Stimulated activated CD4-positive, alpha-beta T cell treated with anti-CD3 and anti-CD28 coated beads, Interleukin-1b, Interleukin-23, amount 100 ng/mL, for 1 hour (primary cell): ENCODE measurements at places on chromosomes 6 and 20.

- DNase-seq, result no peak
Measured at GRCh38 chr6:25202504-25202903, 76.7 kb upstream of the CARMIL1 start.

DNA sequence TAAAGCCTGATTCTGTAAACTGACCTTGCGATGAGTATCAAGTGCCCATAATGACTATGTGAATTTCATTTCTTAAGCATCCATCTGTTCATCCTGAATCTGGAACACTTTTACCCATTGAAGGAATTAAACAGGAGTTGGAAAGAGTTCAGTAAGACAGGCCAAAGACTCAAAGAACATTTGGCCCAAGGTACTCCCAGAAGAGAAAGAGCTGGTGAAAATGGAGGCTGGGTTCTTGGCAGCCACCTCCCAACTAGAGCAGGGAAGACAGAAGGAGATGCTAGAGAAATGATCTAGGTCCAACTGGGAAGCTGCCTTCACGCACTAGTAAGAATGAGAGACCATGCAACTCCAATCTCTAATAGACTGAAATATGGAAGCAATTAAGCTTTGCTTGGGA lies 290.8 kb upstream of the RNF24 start:
- DNase-seq, result no peak

- no peak for DNase-seq
Measured at GRCh38 chr6:107056796-107057195, 28.8 kb downstream of the MTRES1 start.

- no peak for DNase-seq
Measured at GRCh38 chr6:45808917-45809316, 206.7 kb downstream of the CLIC5 start.

DNA sequence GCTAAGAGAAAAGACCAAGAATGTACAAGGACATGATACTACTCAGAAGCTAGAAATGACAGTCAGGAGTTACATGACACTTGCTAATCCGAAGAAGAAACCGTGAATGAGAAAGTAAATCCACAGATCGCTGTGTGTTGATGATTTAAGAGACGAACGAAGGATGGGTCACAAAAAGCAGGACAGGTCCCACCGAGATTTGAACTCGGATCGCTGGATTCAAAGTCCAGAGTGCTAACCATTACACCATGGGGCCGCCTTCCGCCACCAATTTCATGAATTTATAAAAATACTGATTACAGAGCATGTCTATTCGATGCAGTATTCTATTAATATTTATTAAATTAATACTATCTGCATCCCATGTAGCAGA lies 54.0 kb upstream of the BTN3A2 start:
- no peak for DNase-seq

GRCh38 chr6:72657407-72658197 lies 35.7 kb downstream of the KCNQ5 start:
- DNase-seq, result no peak

DNA sequence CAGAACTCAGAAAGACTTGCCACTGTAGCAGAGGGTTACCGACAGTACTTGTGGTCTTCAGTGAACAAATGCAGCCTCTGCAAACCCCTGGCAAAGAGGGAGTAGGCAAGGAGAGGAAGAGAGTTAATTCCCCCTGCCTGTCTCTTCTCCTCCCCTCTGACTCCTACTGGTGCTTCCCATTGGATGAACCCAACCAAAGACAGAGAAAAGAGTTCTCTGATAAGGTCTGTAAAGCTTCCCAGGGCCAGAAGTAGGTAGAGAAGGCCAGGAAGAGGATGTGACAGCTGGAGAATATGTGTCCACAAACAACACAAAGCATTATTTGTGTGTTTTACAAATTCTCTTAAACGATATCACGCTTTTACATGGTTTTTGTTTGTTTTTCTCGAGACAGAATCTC lies 72.8 kb upstream of the SHLD1 start:
- no peak for DNase-seq

DNA sequence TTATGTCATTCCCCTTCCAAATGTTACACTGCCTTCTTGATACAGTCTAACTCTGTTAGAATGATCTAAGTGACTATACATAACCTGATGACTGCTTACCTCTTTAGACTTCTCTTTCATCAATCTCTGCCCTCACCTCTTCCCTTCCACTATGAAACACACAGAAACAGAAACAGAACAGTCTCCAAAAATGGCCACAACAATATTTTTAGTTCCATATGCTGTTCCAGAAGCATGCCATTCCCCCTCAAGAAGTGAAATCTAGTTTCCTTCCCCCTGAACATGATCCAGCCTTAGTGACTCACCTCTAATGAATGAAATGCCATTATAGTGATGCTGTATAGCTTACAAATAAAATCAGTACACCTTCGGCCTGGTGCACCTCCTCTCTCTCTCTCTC lies 229.3 kb upstream of the TENT5A start:
- no peak for DNase-seq

GRCh38 chr6:25863360-25863759 lies 10.7 kb downstream of the SLC17A3 start:
- DNase-seq, result no peak

- no peak for DNase-seq
Measured at GRCh38 chr6:35041086-35041861, 99.9 kb downstream of the TCP11 start.

DNA sequence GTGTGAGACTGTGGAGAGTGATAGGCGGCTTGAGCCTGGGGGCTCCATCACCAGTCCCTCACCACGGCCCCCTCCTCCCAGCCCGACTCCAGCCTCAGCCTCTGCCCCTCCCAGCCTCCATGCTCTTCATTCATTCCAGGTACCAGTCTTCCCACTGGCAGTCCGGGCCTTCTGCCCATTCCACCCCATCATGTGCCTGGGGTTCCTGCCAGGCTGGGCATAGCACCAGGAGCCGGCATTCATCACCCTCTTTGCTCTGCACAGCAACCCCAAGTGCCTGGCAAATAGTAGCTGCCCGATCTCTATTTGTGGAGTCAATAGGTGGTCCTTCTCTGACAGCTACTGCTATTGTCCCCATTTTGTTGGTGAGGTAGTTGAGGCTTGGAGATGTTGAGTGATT lies 39.6 kb upstream of the GTSF1L start:
- DNase-seq, result no peak

DNA sequence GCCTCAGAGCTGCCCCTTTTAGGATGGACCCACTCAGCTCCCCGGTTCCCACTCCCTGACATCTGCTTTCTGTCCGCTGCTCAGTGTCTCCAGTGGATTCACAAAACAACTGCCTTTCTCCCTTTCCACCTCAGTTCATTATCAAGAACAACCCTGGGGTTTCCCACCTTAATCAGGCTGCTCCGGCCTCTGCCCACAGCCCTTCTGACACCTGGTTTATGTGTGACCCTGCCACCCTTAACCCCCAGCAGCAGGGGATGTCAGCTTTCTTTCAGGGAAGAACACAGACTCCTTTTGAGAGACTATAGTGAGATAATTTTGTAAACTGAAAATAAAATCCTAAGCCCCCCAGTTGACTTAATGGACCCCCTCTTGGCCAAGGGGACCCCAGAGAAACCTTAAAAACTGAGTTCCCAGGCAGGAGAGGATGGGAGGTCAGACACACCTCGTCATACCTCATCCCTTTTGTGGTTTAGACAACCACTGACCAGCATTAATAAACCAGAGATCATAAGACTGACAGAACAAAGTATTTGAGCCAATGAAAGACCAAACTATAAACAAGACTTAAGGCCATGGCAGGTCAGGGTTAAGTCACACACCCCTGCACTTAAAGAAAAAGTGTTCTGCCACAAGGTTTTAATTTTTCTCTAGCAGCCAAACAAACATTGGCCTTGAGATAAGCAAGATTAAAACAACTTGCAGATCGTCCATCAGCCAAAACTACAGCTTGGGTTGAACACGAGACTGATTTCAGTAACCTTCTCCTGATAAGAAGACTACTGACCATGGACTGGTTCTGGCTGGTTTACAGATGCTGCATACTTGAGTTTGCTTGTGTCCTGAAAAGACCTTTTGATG lies 42.4 kb upstream of the DDR1 start:
- DNase-seq, result no peak

DNA sequence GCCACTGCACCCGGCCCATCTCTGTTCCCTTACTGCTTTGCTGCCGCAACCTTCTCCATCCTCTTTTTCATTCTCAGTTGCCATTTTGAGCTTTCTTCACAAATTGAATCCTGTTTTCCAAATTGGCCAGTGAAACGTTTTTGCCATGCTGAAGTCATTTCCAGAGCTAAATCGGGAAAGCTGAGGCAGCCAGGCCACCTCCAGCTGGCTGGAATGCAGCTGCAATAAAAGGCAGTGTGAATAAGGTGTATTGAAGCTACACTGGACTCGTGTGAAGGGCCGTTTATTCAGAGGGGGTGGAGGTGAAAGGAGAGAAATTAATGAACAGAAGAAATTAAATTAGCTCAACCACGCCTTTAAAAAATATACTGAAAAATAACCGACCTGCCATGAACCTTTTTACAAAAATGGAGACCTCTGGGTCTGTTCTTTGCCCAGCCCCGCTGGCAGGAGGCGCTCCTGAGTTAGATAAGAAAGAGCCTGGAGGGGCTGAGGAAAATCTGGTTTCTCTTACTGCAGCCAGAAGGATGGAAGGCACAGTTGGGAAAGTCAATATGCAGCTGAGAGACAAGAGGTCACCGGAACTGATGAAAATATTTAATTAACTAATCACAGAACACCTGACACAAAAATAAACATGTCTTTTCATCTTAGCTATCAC lies 283.9 kb downstream of the FOXC1 start:
- DNase-seq, result no peak

DNA sequence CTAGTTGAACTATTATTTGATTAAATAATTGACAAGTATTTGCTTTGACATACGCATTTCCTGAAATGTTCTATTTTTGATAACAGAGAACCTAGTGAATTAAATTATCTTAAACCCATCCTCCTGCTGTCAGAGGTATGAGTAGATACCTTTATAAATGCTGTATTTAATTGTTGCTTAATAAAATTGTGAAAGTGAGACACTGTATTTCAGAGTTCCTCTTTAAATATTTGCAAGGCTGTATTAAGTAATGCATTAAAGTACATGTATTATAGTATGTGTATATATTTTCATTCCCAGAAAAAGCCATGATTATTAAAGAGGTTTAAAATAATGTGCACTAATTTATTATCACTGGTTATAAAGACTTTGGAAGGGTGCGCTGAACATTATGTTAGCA lies 483.8 kb downstream of the TFAP2B start:
- DNase-seq, result no peak

DNA sequence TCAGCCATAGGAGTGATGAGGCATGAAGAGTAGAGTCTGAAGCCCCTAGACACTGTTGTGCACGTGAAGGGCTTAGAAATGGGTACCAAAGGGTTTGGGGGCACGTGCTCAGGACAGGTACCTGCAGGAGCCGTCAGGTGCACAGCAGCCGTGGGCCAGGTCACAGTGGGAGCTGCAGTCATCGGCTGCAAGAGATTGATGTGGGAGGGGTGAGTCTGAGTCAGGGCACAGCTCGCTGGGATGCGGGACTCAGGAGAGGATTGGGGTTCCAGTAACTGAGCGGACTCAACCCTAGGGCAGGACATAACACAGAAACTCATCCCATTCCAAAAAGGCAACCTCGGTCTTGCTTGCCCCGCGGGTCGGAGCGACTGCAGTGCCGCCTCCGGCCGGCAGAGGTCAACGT lies 1.1 kb downstream of the DLK2 start:
- peak; percentile 48 for DNase-seq

DNA sequence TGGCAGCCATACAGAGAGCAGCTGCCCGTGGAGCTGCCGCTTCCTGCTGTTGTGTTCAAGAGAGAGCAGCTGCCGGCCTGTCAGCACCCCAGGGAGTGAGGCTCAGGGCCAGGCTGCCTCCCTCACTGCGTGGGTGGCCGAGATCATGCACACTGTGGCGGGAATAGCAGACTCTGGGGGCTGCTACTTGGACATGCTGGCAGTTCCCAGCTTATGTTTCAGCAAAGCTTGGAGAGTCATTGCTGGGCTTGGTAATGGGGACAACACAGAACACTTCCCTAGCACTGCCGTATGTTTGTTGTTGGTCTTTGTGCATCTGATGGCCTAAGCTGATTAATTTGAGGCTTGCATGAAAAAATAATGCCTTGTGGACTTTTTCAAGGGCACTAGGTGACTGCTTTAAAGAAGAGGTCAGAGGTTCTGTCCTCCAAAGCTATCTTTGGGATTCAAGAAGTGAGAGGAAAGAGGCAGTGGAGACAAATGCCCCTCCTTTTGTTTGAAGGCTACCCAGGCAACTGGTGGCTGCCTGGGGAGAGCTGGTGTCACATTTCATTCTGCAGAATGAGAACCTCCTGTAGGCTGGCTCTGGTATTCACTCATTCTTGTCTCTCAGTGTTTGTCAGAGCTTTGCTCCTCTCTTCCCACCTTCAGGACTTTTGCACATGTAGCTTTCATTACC lies 18.8 kb downstream of the MRAP2 start:
- DNase-seq, result no peak

DNA sequence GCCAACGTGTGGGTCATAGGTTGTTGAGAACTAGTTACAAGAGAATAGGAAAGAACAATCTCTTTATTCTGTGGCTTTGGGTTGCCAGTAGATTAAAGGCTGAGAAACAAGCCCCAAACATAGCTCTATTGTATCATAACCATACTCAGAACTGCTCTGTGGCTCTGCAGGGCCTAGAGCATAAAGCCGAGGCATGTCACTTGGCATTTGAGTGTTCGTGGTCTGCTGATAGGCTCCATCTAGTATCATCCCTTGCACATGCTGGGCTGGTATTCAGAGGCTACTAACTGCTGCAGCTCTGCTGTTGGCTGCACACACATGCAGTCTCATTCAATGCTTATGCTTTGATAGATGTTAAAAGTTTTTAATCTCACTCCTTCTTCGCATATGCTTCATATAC lies 157.9 kb downstream of the OGFRL1 start:
- no peak for DNase-seq

GRCh38 chr6:31042806-31043205 lies 32.5 kb downstream of the MUC22 start:
- no peak for DNase-seq

DNA sequence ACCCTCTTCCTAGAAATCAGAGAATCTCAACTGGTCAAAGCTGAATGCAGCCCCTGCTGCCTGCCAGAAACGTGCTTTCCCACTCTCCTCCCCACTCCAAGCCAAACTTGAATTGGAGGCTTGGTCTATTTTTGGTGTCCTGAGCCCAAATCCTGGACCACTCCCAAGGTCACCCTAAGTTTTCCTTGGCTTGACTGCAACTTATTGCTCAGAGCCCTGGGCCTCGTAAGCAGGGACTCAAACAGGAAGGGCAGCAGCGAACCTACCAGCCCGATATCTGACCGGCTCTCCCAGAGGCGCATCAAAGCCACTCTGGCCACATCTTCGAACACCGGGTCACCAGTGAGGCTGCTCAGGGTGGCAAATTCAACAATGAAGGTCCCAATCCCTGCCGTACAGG lies 12.7 kb downstream of the EDEM2 start:
- DNase-seq, result no peak
